ENCODE measurements at places on chromosomes 2 and 18.

GRCh38 chr18:38074298-38074876, 508.8 kb upstream of the CELF4 start:
- no peak for DNase-seq

DNA sequence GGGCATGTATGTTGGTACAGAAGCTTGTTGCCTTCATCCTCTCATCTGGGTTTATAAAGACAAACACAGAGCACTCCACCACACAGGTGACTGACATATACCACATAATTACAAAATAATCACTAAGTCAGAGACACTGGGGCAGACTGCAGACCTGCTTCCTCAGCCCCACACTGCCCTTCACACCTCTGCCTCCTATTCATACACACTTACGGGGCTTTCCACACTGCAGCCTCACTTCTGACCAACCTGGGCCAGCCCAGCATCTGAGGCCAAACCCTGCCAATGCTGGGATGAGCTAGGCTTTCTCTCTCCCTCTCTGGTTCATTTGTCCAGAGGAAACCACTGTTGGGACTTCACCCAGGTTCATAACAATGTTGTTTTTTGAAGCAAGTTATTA, 4.5 kb downstream of the EMX1 start:
- DNase-seq = no peak

GRCh38 chr2:181574321-181574720, 82.6 kb downstream of the CERKL start:
- DNase-seq = peak; percentile 87

DNA sequence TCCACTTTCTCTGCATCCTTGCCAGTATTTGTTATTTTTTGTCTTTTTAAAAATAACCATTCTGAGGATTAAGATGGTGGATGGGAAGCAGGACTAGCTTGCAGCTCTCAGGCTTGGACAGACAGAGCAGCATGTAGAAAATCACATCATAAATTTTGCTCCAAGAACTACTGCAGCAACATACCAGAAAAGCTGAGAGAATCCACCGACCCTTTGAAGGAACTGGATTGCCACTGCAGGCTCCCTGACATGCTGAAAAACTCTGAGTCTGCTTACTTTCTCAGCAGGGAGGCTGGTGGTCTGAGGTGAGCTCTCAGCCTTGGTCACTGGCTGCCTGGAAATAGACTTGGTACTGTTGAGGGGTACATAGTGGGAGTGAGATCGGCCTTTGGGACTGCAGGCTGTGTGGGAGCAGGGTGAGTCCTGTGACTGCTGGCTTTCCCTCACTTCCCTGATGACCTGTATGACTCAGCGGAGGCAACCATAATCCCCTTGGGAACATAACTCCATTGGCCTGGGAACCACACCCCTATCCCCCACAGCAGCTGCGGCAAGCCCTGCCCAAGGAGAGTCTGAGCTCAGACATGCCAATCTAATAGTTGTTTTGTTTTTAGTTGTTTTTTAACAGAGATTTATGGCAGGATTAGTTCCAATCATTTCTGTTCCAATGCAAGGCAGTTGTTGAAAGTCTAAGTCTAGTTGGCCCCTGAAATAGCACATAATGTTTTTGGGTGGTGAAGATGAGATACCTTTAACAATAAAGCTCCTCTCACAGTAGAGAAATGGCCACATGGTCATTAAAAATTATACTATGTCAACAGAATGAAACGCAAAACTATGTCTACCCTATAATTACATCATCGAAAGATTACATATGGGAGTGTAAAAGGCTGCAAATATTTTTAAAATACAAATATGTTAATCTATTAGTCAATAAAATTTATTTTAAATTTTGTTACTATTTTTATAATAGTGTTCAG, 414.2 kb upstream of the CHAC2 start:
- DNase-seq = no peak

DNA sequence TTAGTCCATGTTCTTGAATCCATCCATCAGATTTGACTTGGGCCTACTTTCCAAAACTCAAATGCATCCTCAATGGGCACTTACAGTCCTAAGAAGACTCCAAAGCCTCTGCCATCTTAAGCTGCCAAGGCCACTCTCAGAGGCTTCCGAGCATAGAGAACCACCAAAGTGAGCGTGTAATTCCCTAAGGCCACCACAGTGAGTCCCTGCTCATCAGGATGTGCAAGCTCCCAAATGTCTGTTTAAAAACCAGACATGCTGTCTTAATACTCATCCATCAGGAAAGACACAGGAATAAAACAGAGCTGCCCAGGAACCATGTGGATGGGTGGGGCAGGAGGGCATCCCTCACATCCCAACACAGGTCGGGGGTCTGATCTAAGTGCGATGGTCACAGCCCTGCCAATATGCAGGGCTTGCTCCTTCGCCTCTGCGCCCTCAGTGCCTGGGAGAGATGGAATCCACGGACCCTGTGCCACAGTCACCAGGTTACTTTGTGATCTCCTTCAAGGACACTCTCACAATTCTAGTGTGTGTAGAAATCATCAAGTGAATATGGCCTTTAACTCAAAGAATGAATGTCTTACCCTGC, 80.4 kb downstream of the POLR1A start:
- no peak for DNase-seq

DNA sequence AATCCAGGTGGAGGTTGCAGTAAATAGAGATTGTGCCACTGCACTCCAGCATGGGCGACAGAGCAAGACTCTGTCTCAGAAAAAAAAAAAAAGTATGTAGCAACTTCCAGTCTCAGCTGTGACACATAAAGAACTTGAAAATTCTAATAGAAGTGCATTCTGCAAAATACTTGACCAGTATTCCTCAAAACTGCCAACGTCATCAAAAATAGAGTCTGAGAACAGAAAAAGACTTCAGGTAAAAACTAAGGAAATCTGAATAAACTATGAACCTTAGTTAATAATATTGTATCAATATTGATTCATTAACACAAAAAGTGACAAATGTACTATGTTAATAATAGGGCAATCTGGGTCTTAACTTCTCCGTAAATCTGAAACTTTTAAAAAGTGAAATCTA, 76.7 kb upstream of the WDR75 start:
- no peak for DNase-seq

DNA sequence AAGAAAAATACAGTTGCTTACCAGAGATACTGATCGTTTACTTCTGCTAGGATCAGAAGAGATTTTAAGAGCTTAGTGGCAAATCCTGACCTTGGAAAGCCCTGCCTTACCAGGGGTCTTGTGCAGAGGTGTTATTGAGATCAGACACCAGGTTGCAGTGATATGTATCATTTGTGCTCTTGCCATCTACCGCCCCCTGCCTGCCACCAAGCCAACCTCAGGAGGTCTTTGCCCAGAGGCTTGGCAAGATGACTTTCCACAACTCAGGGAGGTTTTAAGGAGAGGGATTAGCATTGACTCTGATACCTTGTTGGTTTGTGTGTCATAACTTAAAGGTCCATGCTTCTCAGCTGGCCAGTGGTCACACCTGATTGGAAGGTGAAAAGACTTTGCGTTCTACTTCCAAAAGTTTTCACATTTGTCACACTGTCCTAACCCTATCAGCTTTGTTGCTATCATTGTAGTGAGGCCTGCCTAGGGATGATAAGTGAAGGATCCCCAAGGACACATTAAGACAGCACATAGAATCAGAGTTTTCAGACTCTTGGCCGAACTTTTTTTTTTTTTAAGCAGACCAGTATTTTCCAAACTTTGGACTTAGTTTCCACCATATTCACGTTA, 46.2 kb upstream of the MGAT5 start:
- no peak for DNase-seq

DNA sequence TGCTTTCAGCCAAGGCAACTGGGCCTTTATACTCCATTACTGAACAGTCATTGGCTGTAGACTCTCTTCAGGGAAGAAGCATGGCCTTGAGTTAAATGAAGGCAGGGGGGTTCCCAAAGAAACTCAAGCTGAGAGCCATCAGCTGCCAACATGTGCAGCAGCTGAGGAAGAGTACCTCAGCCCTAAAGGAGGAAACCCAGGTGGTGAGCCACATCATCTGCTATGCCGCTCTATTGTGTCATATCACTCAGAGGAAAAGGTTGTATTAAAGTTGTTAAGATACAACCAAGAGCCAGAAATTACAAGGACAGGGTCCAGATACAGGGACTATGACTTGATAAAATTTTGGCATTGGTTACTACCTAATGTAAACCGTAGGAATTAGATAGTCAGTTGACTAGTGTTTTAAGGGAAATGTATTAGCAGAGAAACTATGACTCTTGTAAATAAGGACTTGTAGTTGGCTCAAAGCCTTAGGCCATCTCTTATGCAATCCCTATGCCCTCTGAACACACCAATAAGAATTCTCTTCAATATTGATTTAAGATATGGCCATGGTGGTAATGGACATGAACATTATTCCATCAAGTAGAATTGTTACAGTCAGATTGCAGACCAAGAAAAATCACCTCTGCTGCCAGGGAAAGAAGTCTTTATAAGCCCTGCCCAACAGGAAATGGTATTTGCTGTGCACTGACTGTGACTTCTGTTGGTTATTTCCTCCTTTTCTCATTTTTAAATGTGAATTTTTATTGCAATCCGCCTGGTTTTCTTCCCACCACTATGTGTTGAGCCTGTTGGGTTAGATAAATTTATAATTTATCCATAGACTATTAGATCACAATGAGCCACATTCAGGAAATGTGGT, 9.2 kb upstream of the LRPPRC start:
- no peak for DNase-seq

DNA sequence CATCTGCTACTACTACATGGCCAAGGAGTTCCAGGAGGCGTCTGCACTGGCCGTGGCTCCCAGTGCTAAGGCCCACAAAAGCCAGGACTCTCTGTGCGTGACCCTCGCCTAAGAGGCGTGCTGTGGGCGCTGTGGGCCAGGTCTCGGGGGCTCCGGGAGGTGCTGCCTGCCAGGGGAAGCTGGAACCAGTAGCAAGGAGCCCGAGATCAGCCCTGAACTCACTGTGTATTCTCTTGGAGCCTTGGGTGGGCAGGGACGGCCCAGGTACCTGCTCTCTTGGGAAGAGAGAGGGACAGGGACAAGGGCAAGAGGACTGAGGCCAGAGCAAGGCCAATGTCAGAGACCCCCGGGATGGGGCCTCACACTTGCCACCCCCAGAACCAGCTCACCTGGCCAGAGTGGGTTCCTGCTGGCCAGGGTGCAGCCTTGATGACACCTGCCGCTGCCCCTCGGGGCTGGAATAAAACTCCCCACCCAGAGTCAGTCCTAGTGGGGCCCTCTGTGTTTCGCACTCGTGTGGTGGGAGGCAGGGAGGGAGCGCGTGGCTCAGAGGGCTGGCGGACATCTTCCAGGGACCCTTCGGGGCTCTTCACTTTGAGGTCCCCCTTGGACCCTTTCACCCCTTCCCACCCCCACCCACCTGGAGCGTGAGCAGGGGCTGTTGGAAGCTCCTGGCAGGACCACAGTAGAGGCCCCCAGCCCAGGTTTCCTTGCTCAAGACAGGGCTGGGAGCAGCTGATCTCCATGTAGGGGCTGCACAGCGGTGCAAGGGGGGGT, 5.7 kb downstream of the GPR35 start:
- no peak for DNase-seq

Measured in NCI-H2081 (cell line).